Heart right ventricle (tissue), 16 donors: ENCODE measurements at places on chromosomes 7 and 10. TPM values are rescaled to one million over a fixed set of nuclear protein-coding genes. Genes with fewer than 3 reads are reported as not detected.

DNA sequence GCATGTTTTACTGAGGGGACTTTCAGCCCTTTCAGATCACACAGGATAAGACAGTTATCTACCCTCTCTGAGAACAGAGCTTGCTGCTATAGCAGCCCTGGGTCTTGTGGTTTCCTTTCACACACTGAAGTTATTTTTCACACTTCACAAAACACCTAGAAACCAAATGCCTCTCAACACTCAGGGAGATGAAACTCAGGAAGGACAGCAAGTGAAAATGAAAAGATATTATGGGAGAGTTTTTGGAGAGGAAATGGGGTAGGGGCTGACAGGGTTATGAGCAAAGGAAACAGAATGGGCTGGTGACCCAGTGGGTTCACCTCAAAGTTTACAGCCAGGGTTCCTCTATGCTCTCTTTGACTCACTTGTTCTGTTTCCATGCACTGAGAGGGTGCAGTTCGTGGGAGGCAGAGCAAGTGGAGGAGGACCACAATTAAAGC lies 17.0 kb upstream of the GIMAP2 start:
- no peak for DNase-seq

LOXL4 gene
- polyA plus RNA-seq, result 5.6 TPM

MPLKIP gene
- 21.7 TPM for polyA plus RNA-seq

ANKRD7 gene
- polyA plus RNA-seq, result 0.88 TPM

DNA sequence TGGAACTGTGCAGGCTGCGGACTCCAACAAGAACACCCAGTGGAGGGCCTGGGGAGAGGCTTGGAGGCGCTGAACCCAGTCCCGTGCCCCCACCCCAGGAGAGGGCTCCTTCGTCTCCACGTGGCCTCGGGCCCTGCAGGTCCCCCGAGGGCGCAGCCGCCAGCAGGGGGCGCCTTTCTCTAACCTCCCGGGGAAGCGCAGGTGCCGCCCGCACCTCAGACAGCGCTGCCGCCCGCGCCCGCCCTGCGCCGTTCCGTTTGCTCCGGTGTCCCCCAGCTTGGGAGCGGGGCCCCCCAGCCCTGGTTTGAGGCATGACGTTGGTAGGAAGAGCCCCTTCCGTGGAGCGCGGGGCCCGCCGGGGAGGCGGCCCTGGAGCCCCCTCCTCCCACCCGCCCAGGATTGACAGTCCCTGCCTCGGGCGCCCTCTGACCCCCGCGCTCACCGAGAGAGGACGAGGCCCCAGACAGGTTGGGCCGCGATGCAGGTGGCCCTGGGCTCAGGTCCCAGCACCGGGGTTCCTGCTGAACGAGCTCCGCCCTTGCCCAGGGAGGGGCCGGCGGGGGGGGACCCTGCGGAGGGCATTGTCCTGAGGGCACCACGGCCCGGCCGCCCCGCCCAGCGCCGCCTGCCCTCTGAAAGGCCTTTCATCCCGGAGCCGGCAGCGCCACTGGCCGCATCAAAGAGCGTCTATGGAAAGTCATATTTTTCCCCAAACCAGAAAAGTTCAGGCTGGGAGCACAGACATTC lies 42.8 kb downstream of the FOXL3 start:
- peak; percentile 86 for DNase-seq

DNA sequence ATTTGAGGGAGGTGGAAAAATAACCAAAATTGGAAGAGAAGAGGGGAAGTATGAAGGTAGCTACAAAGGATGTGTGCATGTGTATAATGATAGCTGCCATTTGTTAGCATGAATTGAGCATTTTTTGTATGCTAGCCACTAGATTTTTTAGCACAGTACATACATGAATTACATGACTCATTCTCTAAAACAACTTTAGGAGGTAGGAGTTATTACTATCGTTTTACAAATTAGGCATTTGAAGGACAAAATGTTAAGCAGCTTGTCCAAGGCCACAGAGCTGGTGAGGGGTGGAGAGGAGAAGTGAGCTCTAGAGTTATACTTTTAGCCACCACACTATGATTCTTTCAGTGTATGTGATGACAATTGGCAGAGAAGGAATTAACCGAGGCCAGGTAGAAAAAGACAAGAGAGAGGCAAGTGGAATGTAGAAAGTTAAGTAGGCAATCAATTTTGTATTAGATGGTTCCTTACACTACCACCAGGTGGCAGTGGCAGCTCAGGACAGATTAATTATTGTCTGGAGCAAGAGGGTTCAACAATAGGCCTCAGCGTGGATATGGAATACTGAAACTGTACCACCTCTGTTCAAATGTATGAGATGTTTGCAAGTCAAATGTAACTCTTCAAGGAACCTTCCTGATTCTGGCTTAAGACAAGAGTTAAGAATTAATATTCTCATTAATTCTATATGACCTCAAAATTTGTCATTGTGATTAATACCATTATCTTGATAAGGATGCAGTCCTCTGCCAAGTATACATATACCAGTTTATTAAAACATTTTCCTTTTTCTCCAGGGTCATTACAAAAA lies 128.0 kb downstream of the MBL2 start:
- no peak for DNase-seq
